Ascending aorta (tissue), 2 donors: ENCODE measurements at places on chromosomes 6 and 20.

GRCh38 chr6:100987556-100987955, 106.4 kb upstream of the ASCC3 start:
- no peak for DNase-seq

DNA sequence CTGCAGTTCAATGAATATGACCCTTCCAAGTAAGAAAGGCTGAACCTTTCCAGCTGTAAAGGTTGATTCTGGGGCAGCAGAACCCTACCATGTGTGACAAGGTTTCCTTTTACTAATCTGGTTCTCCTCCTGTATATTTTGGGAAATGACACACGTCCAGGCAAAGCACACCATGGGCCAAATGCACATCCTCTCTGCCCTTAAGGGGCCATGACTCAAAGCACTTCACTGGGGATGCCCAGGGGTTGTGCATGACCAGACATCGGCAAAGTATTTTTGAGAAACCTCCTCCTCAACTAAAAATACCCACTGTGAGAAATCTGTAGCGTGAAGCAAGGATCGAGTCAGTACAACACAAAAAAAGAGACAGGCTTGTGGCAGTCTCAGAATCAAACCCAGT, 174.7 kb downstream of the BACH2 start:
- H3K36me3 ChIP-seq = no peaks in the 10 kb centered on the region
- H3K4me1 ChIP-seq = peaks cover 23% of the 10 kb centered on the region
- peak overlapping the region; percentile 60 for H3K27ac ChIP-seq
- no peaks in the 10 kb centered on the region for H3K27me3 ChIP-seq

- H3K27ac ChIP-seq = peak overlapping the region; percentile 54
- peaks cover 4% of the 10 kb centered on the region for H3K4me1 ChIP-seq
- no peaks in the 10 kb centered on the region for H3K27me3 ChIP-seq
- no peaks in the 10 kb centered on the region for H3K36me3 ChIP-seq
- DNase-seq = no peak
These were observed 142.2 kb downstream of the ARID1B start for GRCh38 chr6:156919370-156919769.

DNA sequence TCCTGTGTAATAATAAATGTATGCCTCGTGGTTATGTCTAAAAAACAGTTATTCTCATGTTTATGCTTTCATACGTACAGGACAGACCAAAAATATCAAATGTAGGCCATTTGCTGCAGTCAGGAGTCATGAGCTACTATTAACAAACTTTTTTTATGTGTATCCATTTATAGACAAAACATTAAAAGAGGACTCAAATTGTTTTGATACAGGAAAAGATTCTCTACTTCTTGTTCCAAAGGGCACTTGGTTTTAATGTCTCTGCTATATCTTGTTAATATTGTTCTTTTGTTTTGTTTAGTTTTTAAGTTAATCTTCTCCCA, 155.2 kb downstream of the ZDHHC14 start:
- no peak overlapping the region for H3K4me3 ChIP-seq
- H3K27ac ChIP-seq = no peak overlapping the region
- no peak for DNase-seq
- H3K4me1 ChIP-seq = peaks cover 6% of the 10 kb centered on the region
- no peaks in the 10 kb centered on the region for H3K36me3 ChIP-seq

DNA sequence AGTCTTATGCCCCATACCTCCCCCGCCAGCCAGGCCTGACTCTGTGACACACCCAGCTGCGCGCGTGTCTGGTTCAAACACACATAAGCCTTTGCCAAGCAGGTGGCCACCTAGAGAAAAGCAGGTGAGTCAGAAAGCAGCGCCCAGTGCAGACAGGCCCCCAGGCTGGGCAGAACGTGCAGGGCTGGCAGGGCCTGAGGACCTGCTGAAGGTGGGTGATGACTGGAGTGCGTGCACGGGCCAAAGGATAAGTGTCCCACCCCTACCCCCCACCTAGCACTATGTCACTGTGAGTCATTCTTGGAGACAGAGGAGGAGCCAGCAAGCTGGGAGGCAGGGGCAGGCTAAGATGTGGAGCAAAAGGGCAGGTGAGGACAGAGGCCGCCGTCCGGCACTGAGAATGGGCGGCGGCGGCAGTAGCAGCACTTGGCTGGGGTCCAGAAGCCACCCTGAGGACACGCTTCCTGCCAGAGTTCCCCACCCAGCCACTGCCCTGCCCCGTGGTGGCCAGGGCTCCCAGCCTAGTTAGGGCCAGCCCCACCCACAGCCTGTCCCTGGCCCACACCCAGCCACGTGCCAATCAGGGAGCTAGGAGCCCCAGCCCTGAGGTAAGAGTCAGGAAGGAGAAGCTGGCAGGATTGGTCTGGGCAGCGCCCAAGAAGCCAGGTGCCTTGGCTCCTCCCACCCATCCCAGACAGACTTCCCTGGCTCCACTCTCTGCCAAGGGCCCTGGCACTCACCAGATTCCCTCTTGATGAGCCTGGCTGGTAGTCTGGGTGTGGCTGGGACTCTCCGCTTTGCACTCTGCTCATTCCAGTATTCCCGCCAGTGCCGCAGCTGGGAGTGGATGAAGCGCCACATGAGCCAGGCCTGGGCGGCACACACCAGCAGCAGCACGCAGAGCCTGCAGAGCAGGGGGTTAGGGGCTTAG, 72.7 kb downstream of the TRAM2 start:
- H3K27me3 ChIP-seq = no peaks in the 10 kb centered on the region
- peaks cover 31% of the 10 kb centered on the region for H3K36me3 ChIP-seq
- peak; percentile 93 for DNase-seq
- H3K4me3 ChIP-seq = no peak overlapping the region
- H3K4me1 ChIP-seq = peaks cover 24% of the 10 kb centered on the region
- peak overlapping the region; percentile 72 for H3K27ac ChIP-seq

- no peak for DNase-seq
- H3K4me1 ChIP-seq = no peaks in the 10 kb centered on the region
- no peaks in the 10 kb centered on the region for H3K27me3 ChIP-seq
- H3K36me3 ChIP-seq = no peaks in the 10 kb centered on the region
- H3K4me3 ChIP-seq = no peak overlapping the region
These were observed 25.6 kb upstream of the IL17A start for GRCh38 chr6:52160472-52161104.

- H3K27ac ChIP-seq = no peak overlapping the region
- H3K36me3 ChIP-seq = peaks cover 15% of the 10 kb centered on the region
- no peak for DNase-seq
- H3K4me1 ChIP-seq = no peaks in the 10 kb centered on the region
These were observed 47.0 kb downstream of the DTNBP1 start for GRCh38 chr6:15615802-15616201.

DNA sequence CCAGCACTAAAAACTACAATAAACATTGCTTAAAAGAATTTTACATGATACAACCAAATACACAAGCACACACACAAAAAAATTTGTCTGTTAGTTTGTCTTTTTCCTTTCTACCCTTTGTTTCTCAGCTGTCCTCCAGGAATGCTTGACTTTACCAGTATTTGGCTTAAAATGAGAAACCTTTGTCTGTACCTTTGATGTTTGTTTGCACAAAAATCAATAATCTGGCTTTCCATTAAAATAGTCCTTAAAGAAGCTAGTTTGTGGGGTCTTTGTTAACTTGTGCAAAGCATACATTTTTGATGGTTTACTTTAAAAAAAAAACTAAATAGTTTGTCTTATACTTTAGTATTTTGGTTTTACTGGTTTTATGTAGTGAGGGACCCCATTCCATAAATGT, 49.3 kb downstream of the RPRD1B start:
- H3K27ac ChIP-seq = peak overlapping the region; percentile 72
- H3K36me3 ChIP-seq = peaks cover 15% of the 10 kb centered on the region
- no peak overlapping the region for H3K4me3 ChIP-seq
- no peak for DNase-seq
- H3K4me1 ChIP-seq = peaks cover 12% of the 10 kb centered on the region

DNA sequence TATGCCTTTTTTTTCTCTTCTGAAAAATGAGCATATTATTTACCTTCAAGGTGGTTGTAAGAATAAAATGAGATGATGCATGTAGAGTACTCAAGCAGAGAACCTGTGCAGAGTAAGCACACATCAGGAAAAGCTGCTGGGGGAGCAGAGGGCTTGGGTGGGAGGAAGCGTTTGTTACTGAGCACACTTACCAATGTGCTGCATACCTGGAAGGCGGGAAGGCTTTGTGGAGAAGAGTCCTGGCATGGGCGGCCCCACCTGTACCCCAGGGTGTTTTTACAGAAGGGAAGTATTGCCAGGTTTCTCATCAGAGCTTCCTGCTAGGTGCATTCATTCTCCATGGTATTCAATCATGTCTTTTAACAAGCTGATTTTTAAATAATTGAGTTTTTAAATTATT, 52.9 kb downstream of the CSE1L start:
- peaks cover 76% of the 10 kb centered on the region for H3K36me3 ChIP-seq
- DNase-seq = no peak
- H3K27me3 ChIP-seq = no peaks in the 10 kb centered on the region
- H3K27ac ChIP-seq = no peak overlapping the region

DNA sequence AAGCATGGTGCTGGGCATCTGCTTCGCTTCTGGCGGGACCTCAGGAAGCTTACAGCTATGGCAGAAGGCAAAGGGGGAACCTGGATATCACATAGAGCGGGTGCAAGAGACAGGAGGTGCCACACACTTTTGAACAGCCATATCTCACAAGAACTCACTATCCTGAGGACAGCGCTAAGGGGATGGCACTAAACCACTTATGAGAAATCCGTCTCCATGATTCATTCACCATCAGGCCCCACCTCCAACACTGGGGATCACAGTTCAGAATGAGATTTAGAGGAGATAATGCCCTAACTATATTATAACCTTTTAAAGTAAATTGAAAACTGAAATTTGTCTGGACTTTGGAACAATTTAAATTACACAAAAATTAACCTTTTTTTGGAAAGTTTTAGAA, 37.8 kb upstream of the SUMO4 start:
- DNase-seq = no peak
- no peak overlapping the region for H3K27ac ChIP-seq
- peaks cover 14% of the 10 kb centered on the region for H3K4me1 ChIP-seq
- H3K27me3 ChIP-seq = no peaks in the 10 kb centered on the region

GRCh38 chr6:37137201-37138090, 32.5 kb upstream of the PIM1 start:
- no peak for DNase-seq
- H3K4me3 ChIP-seq = peak overlapping the region; percentile 36
- peaks cover 38% of the 10 kb centered on the region for H3K4me1 ChIP-seq

GRCh38 chr20:416950-417800, 9.1 kb downstream of the RBCK1 start:
- no peak overlapping the region for H3K4me3 ChIP-seq
- no peaks in the 10 kb centered on the region for H3K27me3 ChIP-seq
- no peaks in the 10 kb centered on the region for H3K4me1 ChIP-seq

GRCh38 chr6:16929809-16930208, 168.5 kb upstream of the ATXN1 start:
- H3K36me3 ChIP-seq = no peaks in the 10 kb centered on the region
- H3K27me3 ChIP-seq = no peaks in the 10 kb centered on the region
- no peak for DNase-seq
- no peak overlapping the region for H3K4me3 ChIP-seq
- no peak overlapping the region for H3K27ac ChIP-seq
- H3K4me1 ChIP-seq = no peaks in the 10 kb centered on the region
